T-helper 22 cell (primary cell): ENCODE measurements at places on chromosomes 12 and 14.
A peak's percentile ranks its signal among the peaks of the same experiment; 100 is the strongest.

DNA sequence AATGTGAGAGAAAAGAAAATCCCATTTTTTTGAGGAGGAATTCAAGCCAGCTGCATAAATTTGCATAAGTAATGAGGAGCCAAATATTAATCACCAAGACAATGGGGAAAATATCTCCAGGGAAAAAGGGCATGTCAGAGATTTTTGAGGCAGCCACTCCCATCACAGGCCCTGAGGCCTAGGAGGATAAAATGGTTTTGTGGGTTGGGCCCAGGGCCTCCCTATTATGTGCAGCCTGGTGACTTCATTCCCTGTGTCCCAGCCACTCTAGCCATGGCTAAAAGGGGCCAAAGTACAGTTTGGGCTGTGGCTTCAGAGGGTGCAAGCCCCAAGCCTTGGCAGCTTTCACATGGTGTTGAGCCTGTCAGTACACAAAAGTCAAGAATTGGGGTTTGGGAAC is 1051.0 kb upstream of the FOXG1 start:
- DNase-seq = no peak

DNA sequence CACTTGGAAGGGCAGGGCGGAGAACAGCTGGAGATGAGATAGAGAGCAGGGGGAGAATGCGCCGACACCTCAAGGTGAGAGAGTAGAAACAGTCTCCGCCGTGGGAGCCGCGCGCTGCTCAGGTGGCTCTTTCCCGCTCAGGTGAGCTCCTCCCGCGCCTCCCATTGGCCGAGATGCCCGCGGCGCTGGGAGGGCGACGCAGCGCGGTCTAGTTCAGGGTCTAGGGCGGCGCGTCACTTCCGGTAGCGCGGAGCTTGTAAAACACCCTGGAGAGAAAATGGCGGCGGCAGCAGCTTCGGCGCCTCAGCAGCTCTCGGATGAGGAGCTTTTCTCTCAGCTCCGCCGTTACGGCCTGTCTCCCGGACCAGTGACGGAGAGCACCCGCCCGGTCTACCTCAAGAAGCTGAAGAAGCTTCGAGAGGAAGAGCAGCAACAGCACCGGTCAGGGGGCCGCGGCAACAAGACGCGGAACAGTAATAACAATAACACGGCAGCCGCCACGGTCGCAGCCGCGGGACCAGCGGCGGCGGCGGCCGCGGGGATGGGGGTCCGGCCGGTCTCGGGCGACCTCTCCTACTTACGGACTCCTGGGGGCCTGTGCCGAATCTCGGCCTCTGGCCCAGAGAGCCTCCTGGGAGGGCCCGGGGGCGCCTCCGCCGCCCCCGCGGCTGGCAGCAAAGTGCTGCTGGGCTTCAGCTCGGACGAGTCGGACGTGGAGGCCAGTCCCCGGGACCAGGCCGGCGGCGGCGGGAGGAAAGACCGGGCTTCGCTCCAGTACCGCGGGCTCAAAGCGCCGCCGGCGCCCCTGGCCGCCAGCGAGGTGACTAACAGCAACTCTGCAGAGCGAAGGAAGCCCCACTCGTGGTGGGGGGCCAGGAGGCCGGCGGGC is at the start of gene LEMD3:
Gene LEMD3, plus strand, starts transcription at position 264 of the 889 bp plus-strand sequence. Its CDS starts 14 bp downstream, at position 278.
- peak; percentile 91 for DNase-seq

DNA sequence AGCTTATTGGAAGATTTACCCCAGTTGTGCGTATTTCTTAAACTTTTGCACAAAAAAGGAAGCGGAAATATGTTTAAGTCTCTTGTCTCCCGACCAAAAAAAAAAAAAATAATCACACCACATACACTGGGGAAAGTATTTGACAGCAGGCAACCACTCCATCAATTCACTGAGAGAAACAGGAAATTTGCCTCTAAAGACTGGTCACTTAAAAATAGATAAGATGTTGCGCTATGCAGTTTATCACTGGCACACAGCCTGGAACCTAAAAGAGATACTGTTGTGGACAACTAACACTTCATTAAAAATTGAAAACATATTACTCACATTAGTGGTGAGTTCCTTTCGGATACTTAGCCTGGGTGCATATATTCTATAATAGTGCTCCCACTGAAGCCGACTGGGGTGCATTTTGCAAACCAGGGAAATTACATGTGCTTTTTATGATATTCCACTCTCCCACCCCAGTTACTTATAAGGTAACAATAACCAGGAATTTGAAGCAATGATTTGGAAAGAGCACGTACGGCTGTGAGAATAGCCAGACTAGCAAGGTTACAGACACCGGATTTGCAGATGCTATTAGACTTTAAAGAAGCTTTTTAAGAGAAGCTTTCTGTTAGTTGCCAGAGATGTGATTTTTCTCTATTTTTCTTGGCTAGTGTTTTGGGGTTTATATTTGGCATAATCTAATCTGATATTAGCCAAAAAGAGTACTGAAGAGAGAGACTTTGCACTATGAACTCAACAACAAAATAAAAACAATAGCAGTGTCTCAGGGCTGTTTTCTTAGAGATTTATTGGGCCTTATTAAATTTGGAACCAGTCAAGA is 311.5 kb downstream of the NOVA1 start:
- DNase-seq = no peak

- no peak for DNase-seq
These were observed 23.0 kb downstream of the BRMS1L start for GRCh38 chr14:35849122-35849521.

DNA sequence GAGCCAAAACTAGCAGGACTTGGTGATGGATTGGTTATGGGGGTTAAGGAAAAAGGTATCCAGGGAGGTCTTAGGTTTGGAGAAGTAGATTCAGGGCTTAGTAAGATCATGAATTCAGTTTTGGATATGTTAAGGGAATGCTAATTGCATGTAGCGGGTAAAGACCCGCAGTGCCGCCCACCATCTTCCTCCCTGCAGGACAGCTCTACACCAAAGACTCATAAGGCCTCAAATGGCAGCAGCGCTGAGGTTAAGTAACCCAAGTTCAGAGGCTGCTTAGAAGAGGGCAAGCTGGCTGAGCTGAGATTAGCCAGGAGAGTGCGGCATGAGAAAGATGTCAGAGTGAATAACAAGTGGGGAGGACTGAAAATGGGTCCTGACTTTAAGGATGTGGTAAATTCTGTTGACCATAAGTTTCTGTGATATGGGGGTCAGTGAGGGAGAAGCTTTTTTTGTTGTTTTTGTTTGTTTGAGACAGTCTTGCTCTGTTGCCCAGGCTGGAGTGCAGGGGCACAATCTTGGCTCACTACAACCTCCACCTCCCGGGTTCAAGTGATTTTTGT is 26.2 kb downstream of the RAD9B start:
- DNase-seq = no peak

GRCh38 chr12:50627491-50627890 is 122.7 kb downstream of the DIP2B start:
- no peak for DNase-seq

DNA sequence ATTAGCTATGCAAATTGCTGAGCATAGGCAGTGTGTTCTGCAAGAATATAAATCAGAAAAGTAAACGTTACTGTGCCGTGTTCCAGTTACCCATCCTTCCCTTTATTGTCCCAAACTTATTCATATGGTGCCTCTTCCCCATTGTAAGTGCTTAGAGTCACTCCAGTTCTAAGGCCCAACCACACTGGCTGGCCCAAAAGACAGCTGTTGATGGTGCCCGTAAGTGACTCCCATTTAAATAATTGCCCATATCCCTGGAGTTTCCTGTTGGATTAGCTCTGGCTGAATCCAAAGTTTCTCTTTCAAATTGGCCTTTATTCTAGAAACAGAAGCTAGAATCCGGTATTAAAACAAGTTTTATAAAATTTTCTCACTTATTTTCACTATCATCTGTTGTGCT is 400.1 kb upstream of the DDHD1 start:
- no peak for DNase-seq

DNA sequence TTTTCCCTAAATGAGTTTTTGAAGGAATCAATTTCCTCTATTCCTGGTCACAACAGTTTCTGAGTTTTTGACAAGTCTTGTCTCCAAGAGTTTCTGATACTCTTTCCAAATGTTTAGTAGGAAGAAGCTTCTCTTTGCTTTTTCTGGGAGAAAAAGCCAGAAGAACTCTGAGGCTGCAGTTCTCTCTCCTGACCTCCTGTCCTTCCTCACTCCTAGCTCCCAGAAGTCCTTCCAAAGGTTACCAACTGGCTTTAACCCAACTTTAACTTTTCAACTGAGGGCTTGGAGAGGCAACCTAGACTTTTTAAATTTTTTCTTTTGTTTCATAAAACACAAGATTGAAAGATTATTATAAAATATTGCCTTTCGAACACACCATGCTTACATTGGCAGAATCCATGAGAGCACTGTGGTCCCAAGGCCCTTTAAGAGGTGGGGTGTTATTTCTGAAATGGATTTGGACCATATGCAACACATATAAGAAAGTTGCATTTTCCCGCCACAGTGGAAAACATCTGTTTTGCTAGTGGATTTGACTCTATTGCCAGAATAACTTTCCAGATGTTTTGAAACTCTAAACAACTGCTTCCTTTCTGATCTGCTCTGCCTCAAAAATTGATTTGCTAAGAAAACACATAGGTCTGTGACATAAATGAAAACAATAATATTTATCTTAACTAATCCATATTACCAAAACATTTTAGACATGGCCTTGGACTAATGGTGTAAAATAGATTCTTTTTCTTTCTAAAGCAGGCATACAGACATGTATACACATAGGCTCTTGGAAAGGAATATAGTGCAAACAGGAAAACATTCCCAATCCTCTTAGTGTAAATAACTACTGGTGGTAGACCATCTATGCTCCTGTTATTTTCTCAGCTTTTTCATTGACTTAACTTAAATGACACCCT is 22.3 kb upstream of the EPS8 start:
- DNase-seq = no peak

DNA sequence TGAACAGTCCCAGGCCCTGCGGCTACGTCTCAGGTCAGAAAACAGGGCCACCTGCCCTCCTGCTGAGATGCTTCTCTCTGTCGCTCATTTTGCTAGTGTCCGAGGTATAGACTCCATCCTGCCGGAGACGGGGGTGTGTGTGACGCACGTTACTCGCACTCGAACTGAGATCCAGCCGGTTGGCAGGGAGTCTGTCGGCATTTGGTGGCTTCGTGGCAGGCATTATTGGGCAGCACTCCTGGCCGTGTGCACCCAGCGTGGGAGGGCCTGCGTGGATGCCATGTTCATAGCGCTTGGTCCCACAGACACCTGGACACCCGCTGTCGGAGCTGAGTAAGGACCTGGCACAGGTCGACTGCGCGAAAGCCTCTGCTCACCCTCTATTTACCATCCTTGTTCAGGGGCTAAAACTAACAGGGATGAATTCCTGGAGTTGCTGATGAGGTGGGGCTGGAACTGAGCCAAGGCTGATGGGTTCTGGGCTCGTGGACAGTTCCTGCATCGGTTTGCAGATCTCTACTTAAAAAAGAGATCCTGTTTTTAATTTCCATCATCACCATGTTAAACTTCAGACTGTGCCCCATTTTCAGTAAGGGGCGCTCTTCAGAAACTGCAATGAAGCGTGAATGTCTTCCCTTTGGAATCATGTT is 28.6 kb downstream of the AACS start:
- no peak for DNase-seq

GRCh38 chr14:90062127-90062794 is 467 bp downstream of the KCNK13 start:
- no peak for DNase-seq

DNA sequence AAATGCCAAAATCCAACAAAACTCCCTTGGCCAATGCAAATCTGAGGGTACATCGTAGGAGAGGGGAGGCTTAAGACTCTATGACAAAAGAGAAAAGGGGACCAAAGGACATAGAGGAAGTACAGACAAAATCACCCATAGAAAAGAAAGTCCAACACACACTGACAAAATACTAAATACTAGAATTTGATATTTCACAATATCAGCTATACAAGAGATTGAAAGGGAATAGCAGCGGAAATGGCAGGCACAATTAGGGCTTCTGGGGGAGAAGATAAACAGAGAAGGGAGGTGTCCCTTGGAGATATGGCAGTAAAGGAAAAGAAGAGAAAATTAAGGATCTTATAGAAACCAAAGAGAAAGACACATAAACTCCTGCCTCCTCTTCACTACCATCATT is 29.0 kb downstream of the ATP2B1 start:
- DNase-seq = no peak

DNA sequence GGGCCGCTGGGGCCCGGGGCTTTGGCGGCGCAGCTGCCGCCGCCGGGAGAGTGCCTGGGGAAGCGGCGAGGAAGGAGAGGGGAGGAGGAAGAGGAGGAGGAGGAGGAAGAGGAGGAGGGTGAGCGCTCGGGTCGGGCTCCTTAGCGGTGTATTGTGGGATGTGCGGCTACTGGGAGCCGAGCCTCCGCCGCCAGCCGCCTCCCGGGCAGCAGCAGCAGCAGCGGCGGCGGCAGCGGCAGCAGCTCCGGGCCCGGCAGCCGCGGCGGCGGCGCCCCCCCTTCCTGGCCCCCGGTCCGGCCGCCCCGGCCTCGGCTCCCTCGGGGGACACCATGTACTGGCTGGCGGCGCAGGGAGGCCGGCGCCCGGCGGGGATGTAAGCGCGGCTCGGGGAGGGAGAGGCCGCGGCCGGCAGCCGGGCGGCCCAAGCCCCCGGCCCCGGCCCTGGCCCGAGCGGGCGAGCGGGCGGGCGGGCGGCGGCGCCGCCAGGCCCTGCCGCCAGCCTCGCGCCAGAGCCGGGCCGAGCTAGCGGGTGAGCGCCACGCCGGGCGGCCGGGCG is at the start of gene SETD1B:
Gene SETD1B, plus strand, starts transcription at position 149 of the 556 bp plus-strand sequence. CDS start 729 bp downstream, outside the sequence.
- peak; percentile 41 for DNase-seq

DNA sequence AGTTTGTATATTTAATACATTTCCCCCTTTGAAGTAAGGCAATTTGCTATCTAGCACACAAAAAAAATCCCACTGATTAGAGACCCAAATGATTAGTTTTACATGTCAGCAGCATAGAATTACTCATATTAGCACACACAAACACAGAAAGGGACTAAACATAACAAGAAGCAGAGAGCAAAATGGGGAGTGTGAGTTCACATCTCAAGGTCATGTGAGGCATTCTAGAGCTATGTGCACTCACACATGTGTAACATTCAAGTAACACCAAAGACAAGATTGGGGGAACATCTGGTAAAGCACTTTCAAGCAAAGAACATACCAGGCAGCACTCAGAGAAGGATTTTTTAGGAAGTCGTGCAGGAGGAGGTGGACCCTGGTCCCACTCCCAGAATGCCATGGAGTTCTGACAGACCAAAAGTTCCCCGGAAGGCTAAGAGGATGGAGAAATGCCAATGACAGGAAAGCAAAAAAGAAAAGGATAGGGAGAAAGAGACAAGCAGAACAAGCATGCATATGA is 105.8 kb upstream of the SINHCAF start:
- no peak for DNase-seq

DNA sequence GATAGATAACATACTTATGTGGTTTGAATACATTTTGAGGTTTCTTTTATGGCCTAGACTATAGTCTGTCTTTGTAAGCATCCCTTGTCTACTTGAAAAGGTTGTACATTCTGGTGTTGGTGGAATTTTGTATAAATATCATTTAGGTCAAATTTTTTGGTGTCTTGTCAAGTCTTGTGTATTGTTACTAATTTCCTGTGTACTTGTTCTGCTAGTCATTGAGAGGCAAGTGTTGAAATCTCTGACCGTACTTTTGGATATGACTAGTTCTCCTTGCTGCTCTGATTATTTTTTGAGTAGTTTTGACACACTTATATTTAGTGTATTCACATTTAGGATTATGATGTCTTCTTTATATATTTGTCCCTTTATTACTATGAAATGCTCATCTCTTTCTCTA is 219.6 kb downstream of the CCDC91 start:
- no peak for DNase-seq

- no peak for DNase-seq
These were observed 51.2 kb downstream of the TESPA1 start for GRCh38 chr12:54933376-54933775.
